NCI-H524 (cell line): ENCODE measurements at places on chromosomes 7 and 10.

DNA sequence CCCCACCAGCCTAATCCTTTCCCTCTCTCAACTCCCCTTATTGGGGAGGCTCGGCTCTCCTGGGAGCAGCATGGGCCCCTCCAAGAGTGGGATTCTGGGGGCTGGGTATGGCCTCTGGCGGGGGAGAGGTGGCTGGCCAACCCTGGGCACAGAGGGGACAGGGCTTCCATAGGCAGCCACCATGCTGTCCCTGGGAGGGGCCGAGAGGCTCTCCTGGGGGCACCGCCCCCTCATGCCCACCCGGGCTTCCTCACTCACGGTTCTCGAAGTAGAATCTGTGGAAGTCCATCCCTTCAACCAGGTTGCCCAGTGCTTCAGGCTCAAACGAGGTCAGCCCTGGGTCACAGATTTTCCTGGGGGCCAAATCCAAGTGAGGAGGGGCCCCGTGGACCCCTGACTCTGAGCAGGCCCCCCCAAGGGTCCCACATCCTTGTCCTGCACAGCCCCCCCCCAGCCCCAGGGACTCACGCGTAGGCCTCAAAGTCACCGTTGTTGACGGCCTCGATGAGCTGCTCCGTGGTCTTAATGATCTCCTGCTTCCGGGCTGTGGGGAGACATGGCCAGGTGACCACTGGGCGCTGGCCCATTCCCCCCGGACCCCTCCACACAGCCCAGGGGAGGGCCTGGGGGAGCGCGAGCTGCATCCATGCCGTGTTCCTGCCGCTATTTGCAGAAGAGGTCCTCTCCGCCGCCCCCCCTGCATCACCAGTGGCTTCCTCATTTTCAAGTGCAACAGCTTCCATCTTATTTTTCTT is 19.8 kb downstream of the YKT6 start:
- DNase-seq, result no peak

DNA sequence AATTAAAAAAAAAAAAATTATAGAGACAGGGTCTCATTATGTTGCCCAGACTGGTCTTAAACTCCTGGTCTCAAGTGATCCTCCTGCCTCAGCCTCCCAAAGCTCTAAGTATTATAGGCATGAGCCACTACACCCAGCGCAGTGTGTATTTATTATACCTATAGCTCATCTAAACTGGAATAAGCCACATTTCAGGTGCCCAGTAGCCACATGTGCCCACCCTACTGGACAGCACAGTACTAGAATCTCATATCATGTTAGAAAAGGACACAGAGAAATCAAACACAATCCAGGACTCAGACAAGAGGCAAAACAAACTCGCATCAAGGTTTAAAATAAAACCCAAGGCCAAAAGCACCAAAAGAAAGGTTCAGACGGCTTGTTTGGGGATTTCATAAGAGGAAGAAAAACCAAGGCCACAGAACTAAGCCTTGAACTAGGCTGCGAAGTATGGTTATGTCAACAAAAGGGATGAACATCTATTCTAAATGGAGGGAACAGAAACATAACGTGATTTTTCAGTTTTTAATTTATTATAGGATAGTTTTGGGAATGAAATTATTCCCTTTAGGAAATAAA is 32.3 kb downstream of the SLC16A9 start:
- DNase-seq, result no peak

- no peak for DNase-seq
Observed at GRCh38 chr10:47367646-47368045, 16.4 kb downstream of the ZNF488 start.

- no peak for DNase-seq
Observed at GRCh38 chr10:13491747-13492360, 37.0 kb downstream of the BEND7 start.
